Bone marrow (tissue), 2 donors: ENCODE measurements at places on chromosomes 4 and X.
A peak's percentile ranks its signal among the peaks of the same experiment; 100 is the strongest.

GRCh38 chr4:115219315-115219860 is 106.0 kb upstream of the NDST4 start:
- no peak for DNase-seq

GRCh38 chr4:29558789-29559188 is 1161.4 kb upstream of the PCDH7 start:
- no peak for DNase-seq

- no peak for DNase-seq
These were observed 1071.0 kb downstream of the ADGRL3 start for GRCh38 chr4:62271107-62271506.

- DNase-seq = no peak
These were observed 2.0 kb downstream of the CPLX1 start for GRCh38 chr4:823761-824460.

GRCh38 chr4:987624-988513 is 1.0 kb downstream of the IDUA start:
- no peak for DNase-seq

DNA sequence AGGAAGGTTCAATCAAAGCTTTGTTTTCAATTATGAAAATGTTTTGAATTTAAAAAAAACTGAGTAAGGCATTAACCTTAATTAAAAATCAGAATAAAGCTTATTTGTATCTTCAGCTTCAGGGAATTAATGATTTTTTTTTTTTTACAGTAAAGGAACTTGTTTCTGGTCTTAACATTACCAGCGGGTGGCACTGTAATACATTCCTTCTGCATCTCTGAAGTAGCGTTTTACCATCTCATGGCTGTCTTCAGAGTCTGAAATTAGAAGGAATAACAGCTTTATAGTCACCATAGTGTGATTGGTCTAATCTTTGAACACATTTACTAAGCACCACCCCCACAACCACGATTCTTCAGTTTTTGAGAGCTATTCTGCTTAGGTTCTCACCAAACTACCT is 102.6 kb downstream of the IL1RAPL2 start:
- DNase-seq = no peak

GRCh38 chr4:47278631-47279030 is 184.9 kb downstream of the COMMD8 start:
- no peak for DNase-seq

- peak; percentile 86 for DNase-seq
These were observed 35.3 kb upstream of the VSIG4 start for GRCh38 chrX:66074920-66075879.

DNA sequence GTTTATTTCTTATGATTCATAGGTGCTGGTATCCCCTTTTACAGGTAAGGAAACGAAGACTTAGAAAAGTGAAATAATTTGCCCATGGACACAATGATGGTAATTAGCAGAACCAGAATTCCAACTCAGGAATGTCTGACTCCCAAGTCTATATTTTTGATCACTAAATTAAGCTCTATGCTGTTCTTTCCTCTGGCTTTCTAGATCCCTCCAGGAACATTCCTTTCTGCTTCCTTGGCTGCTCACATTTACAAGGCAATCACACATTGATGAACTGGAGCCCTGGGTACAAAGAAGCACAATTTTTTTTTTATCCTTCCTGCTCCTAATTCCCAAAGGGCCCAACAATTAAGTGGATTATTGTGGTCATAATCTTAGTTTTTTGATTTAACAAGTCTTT is 7.0 kb upstream of the CDKN2AIP start:
- DNase-seq = no peak

DNA sequence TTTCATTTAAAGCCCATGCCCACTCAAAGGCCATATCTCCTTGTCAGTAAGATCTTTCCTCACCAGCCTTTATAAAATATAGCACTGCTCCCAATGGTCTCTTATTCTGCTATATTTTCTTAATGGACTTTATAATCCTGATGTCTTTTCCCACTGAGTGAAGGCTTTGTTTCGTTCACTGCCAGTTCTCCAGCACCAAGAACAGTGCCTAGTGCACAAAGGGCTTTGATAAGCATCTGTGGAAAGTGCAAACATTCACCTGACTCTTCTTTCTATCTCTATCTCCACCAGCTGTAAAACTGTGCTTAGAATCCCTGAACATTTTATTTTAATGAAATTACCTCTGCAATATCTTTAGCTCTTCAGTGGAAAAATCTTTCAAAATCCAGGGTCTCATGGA is 573.9 kb upstream of the MAGEB2 start:
- DNase-seq = no peak

GRCh38 chrX:19156186-19156585 is 33.9 kb upstream of the ADGRG2 start:
- no peak for DNase-seq

GRCh38 chr4:20805716-20806115 is 105.5 kb downstream of the PACRGL start:
- DNase-seq = no peak

DNA sequence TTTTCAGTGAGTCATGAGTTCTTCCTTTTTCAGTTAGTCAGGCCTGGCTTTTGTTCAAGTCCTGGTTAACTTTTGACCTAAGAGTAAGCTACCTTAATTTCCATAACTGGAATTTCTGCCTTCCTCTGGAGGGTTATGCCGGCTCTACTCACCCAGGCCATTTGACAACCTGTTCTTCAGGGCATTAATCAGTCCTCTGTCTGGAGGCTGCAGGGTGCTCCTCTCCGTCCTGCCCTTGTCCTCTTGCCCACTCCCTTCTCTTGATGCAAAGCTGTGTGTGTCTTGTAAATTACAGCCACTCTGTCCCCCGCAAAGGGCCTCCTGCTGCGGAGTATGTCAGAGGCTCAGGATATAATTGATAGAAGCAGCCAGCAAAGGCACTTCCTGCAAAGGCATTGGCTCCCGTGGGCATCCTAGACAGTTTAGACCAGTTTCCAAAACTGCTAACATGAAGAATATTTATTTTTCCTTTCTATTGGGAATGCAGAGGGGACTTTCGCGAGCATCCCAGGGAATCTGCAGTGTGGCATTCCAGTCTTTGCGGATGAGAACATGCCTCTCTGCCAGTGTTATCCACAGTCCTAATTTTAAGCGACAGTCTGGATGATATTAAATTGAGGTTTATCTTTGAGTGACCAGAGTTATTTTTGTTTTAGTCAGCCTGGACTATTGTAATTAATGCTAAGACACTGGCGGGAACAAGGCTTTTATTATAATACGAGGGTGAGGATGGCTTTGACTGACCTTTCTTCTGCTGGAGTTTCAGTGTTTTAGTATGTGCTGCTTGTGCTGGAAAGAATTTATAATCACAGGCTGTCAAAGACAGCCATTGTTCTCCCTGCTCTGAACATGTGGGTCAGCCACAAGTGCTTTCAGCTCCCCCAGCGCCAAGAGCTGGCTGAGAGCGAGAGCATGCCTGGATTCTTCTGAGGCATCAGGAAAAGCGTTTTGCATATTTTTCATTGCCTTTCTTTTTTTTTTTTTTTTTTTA is 74.2 kb downstream of the LIMCH1 start:
- no peak for DNase-seq

- DNase-seq = no peak
These were observed 94.0 kb upstream of the DKK2 start for GRCh38 chr4:107130157-107130556.

DNA sequence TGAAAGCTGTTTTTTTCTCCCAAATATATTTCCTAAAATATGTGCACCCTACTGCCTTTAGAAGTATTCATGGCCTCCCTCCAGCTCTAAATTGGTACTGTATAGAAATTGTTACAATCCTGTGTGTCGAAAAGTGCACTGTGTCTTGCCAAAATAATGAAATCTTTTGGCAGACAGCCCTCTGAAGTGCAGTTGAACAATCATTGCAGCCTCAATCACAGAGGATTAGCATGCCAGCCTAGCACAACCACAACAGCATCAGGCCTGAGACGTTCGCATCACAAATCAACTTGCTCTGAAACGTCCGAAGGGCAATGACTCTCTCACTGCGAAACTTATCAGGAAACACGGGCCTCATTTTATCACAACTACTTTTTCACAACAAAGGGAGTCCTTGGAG is 99.0 kb downstream of the ANOS1 start:
- DNase-seq = no peak

- DNase-seq = no peak
These were observed 85.8 kb upstream of the PRPS1 start for GRCh38 chrX:107542500-107542899.

DNA sequence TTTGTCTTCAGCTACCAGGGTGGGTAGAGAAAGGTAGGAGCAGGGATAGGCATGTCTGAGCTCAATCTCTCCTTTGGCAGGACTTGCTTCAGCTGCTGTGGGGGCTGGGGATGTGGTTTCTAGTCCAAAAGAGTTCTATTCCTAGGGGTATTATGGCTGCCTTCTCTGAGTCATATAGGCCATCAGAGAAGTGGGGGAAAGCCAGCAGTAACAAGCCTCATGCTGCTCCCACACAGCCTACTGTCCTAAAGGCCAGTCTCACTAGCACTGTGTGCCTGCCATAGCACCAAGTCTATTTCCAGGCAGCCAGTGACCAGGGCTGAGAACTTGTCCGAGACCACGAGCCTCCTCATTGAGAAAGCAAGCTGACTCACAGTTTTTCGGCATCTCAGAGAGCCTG is 270.6 kb downstream of the DCAF12L2 start:
- no peak for DNase-seq

GRCh38 chr4:114038762-114039387 is 59.4 kb upstream of the ARSJ start:
- no peak for DNase-seq

DNA sequence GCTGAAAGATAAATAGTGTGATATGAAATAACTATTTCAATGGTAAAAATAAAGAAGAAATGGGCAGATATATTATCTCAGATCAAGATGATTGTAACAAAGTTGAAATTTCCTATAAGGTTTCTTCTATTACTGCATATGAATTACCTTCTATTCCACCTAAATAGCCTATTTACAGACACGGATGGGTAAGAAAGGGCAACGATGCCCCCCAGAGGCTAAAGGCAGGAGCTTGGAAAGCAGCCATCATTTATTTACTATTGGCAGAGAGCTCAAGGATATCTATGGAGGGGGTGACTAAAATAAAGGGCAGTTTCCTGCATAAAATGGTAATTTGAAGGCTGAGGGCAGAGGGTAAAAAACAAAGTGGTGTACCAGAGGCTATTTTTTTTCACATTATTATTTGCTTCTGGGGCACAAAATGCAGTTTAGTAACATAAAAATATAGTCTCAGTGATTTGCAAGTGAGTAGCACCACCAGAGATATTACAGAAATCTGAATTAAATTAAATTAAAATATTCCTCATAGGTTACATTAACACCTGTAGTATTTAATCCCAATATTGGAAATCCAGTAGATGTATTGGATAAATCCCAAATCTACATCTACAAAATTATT is 123.1 kb downstream of the BTC start:
- DNase-seq = peak; percentile 66

- no peak for DNase-seq
These were observed 29.5 kb upstream of the MRFAP1 start for GRCh38 chr4:6610856-6611430.

DNA sequence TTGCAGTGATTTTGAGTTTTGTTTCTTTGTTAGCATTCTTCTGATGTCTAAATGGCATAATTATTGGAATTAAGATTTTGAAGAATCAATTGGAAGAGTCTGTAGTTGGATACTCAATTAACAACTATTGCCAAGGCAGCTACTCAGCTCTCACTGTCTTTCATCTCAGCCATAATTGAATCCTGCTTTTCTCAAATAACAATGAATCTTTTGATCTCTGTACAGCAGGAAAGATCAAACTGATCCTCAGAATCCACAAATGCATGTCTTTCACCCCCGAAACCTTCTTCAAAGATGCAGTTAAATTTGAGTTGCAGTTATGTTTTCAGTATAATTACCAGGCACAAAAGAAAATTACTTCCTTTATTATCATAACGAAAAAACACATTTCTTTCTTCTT is 86.2 kb downstream of the MAD2L1 start:
- no peak for DNase-seq

DNA sequence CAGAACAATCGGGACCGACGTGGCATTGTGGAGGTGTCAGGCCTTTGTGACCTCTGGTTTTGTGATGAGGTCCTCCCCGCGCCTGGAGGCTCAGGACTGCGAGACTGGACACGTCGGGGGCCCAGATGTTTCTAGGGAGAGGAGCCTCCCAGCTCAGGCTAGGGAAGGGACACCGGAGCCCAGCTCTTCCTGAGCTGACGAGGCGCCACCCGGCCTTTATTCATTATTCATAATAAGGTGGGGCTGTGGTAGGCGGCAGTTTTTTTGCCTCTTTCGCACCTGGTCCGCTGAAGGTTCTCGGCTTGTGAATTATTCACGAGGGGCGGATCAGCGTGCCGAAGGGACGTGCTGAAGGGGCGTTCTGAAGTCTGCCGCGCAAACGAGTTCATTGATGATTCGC is 2.3 kb upstream of the UBA1 start:
- no peak for DNase-seq

- no peak for DNase-seq
These were observed 45.0 kb downstream of the SLC9A7 start for GRCh38 chrX:46713672-46714490.

DNA sequence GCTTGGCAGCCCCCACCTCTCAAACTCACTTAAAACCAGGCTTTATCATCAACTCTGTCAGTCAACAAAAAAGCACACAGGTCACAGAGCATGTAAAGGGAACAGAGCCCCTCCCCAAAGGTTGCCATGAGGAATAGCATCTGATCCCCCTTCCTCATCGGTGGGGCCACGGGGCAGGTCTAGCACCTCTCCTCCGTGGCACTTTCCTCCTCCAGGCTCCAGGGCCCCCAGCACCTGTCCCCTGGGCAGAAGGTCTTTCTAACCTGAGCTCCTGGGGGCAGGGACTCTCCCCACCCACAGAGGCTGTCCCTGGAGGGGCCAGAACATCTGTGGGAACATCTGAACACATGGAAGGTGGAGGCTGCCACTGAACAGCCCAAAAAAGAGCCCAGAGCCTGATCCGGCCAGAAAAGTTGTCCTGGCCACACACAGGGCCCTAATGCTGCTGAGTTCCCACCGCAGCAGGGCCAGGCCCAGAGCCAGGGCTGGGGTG is 65.7 kb downstream of the ZFYVE28 start:
- DNase-seq = no peak

GRCh38 chr4:147638942-147639341 is 21.7 kb downstream of the TMEM184C start:
- no peak for DNase-seq

DNA sequence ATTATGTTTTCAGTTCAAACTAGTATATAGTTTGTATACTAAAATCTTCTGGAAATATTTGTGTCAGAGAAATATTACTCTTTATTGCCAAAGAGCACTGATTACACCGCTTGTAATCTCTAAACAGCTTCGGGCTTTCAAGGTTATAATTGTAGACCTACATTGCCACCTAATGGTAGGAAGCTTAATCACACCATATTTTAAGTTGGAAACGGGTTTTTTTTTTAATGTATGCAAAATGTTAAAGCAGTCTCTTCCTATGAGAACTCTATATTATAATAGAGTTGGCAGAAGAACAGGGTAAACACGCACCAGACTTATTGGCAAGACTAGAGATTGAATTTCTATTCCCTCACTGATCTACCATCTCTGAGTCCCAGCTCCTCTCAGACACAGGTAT is 19.5 kb upstream of the NFXL1 start:
- no peak for DNase-seq
